Endodermal cell (in vitro differentiated cells): ENCODE measurements at places on chromosomes 16 and 17. TPM values are rescaled to one million over a fixed set of nuclear protein-coding genes. Genes with fewer than 3 reads are reported as not detected.

The KRTAP16-1 gene
- not detected in 2 replicates for total RNA-seq

The KRTAP2-2 gene
- not detected in 3 replicates for total RNA-seq

The FBXW10 gene
- total RNA-seq, result not detected in 2 replicates

DNA sequence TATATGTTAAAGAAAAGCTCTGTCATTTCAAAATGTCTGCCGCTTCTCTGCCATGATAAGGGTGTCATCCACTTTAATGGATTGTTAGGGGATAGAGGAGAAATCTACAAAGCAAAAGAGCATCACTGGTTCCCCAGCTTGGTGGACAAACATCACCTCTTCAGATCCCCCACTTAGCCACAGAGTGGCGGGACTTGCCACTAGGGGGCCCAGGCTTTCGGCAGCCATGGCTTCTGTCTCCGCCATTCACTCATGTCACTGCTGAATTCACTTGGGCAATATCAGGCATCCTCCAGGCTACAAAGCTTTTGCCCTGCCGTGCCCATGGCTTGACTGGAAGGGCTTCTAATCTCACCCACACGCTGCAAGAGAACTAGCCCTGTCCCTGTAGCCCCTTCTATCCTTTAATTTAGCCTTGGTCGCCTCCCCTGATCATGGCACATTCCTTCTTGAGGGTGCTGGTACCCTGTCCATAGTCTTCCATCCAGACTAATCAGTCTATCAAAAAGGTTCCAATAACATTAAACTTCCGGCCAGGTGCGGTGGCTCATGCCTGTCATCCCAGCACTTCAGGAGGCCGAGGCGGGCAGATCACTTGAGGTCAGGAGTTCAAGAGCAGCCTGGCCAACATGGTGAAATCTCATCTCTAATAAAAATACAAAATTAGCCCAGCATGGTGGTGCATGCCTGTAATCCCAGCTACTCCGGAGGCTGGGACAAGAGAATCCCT, 34.7 kb downstream of the SBK1 start:
- H3K4me3 ChIP-seq, result no peak overlapping the region
- peak; percentile 91 for DNase-seq
- H3K27me3 ChIP-seq, result no peaks in the 10 kb centered on the region
- H3K4me1 ChIP-seq, result no peaks in the 10 kb centered on the region
- H3K36me3 ChIP-seq, result no peaks in the 10 kb centered on the region

- H3K36me3 ChIP-seq, result peaks cover 9% of the 10 kb centered on the region
- no peak for DNase-seq
- no peak overlapping the region for H3K4me3 ChIP-seq
Observed at GRCh38 chr16:75244225-75244809, 7.1 kb downstream of the BCAR1 start.

DNA sequence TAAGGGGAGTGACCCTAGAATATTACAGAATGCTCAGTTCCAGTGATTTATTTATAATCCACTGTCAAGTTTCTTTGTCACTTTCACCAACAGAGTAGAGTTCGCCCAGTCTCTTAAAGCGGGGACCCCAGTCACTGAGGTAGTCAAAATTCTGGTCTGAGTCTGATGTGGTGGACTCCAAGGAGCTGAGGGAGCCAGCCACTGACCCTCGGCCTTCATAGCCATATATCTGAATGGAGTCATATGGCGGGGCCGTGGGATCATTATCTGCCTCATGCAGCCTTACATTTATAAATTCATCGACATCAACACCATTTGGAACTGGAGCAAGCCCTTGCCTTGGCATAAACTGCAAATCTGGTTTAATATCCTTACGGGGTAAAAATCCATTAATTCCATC, 382.7 kb downstream of the CDH8 start:
- H3K27ac ChIP-seq, result no peak overlapping the region
- no peaks in the 10 kb centered on the region for H3K27me3 ChIP-seq
- no peak for DNase-seq
- no peaks in the 10 kb centered on the region for H3K4me1 ChIP-seq
- H3K36me3 ChIP-seq, result no peaks in the 10 kb centered on the region

DNA sequence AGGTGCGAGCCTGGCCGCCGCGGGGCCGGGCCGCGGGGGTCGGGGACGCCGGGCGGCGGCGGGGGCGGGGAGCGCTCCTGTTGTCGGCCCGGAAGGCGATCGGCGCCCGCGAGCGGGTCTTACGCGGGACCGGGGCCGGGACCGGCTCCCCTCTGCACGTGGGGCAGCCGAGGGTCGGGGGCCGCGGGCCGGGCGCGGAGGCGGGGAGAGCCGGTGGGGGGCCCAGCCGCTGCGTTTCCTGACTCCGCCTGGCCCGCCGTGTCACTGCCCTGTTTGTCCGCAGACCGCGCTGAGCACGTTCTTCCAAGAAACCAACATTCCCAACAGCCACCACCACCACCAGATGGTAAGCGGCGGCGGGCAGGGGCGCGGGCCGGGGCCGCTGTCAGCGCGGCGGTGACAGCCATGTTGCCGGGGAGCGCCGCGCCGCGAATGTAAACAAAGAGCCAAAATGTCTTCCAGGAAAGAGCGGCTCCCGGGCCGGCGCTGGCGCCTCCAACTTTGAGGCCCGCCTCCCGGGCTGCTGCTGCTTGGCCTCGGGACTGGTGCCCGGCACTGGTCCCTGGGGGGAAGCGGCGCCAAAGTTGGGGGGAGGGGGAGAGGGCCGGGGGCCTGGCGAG, 586 bp downstream of the UBALD2 start:
- H3K4me1 ChIP-seq, result peaks cover 22% of the 10 kb centered on the region
- peak overlapping the region; percentile 94 for H3K4me3 ChIP-seq
- no peaks in the 10 kb centered on the region for H3K27me3 ChIP-seq

DNA sequence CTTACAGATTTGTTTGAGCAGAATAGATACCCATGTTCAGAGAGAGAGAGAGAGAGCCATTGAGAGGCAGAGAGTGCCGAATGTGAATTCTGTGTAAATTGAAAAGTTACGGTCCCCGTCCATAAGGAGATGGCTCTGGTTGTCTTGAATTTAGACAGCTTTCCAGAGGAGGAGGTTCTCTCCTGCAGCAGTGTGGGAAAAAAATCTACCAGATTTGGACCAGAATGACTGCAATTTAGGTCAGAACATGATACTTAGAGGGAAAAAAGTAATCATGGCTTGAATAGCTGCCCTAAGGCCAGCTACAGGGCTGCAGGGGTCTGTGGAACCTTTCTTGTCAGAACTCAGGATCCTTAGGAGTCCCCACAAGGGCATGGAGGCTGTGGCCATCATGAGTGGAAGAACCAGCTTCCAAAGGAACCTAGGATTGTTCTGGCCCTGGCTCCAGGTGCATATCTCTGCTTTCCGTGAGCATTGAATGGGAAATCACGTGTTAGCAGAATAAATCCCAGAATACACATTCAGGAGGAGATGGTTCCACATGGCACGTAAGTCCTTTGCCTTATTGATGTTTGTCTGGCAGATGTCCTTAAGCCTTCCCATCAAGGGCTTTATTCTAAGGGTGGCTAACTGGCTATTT, 13.0 kb downstream of the PITPNC1 start:
- DNase-seq, result no peak
- H3K27me3 ChIP-seq, result no peaks in the 10 kb centered on the region
- peaks cover 3% of the 10 kb centered on the region for H3K36me3 ChIP-seq
- no peak overlapping the region for H3K27ac ChIP-seq

- no peaks in the 10 kb centered on the region for H3K36me3 ChIP-seq
- no peak overlapping the region for H3K27ac ChIP-seq
- no peaks in the 10 kb centered on the region for H3K4me1 ChIP-seq
- peak; percentile 80 for DNase-seq
- no peaks in the 10 kb centered on the region for H3K27me3 ChIP-seq
Observed at GRCh38 chr17:67281053-67281452, 36.1 kb upstream of the HELZ start.

- peak; percentile 77 for DNase-seq
- H3K4me3 ChIP-seq, result no peak overlapping the region
- H3K4me1 ChIP-seq, result no peaks in the 10 kb centered on the region
- H3K36me3 ChIP-seq, result no peaks in the 10 kb centered on the region
Observed at GRCh38 chr16:31267332-31268032, 7.7 kb downstream of the ITGAM start.

GRCh38 chr17:35879773-35880654, at the start of gene CCL5:
Gene CCL5, minus strand, starts transcription at chr17:35880360.
- H3K4me3 ChIP-seq, result no peak within 1 kb of the TSS
- no peaks in the 10 kb centered on the region for H3K4me1 ChIP-seq
- no peak within 1 kb of the TSS for H3K27ac ChIP-seq

GRCh38 chr16:82945420-82946101, 318.8 kb downstream of the CDH13 start:
- no peaks in the 10 kb centered on the region for H3K27me3 ChIP-seq
- peaks cover 5% of the 10 kb centered on the region for H3K4me1 ChIP-seq
- no peak overlapping the region for H3K27ac ChIP-seq
- H3K4me3 ChIP-seq, result no peak overlapping the region
- no peak for DNase-seq
- no peaks in the 10 kb centered on the region for H3K36me3 ChIP-seq

GRCh38 chr17:10657879-10658278, 770 bp upstream of the MYH3 start:
- no peaks in the 10 kb centered on the region for H3K36me3 ChIP-seq
- no peak overlapping the region for H3K27ac ChIP-seq
- DNase-seq, result no peak
- no peaks in the 10 kb centered on the region for H3K4me1 ChIP-seq

GRCh38 chr17:49516180-49516579, 21.1 kb downstream of the NGFR start:
- H3K36me3 ChIP-seq, result no peaks in the 10 kb centered on the region
- H3K27ac ChIP-seq, result no peak overlapping the region
- no peaks in the 10 kb centered on the region for H3K27me3 ChIP-seq
- DNase-seq, result peak; percentile 64

GRCh38 chr16:75485230-75486013, 9.8 kb downstream of the CHST6 start:
- H3K4me1 ChIP-seq, result no peaks in the 10 kb centered on the region
- H3K4me3 ChIP-seq, result no peak overlapping the region
- no peak for DNase-seq
- H3K36me3 ChIP-seq, result no peaks in the 10 kb centered on the region
- no peaks in the 10 kb centered on the region for H3K27me3 ChIP-seq
